Foreskin fibroblast (primary cell): ENCODE measurements at places on chromosomes 2 and 18.

GRCh38 chr18:32257084-32257785, 67.4 kb downstream of the MEP1B start:
- no peak for DNase-seq

DNA sequence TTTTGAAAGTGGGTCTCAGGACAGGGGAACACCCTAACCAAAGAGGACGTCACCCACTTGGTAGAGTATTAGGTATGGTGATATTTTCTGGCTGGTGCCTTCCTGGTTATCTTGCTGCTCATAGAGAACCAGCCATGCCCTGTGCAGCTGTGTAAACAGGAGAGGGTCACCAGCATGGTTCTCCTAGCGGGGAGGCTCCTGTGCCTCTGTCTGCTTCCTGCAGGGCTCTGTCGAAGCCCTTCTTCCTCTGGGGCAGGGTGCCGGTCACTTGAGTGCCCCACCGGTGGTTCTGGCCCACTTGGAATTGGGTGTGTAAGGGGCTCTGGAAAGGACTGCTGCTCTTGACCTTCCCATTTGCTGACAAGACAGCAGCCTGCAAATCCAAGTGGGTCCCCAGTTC, 131.6 kb upstream of the MSH6 start:
- no peak for DNase-seq

DNA sequence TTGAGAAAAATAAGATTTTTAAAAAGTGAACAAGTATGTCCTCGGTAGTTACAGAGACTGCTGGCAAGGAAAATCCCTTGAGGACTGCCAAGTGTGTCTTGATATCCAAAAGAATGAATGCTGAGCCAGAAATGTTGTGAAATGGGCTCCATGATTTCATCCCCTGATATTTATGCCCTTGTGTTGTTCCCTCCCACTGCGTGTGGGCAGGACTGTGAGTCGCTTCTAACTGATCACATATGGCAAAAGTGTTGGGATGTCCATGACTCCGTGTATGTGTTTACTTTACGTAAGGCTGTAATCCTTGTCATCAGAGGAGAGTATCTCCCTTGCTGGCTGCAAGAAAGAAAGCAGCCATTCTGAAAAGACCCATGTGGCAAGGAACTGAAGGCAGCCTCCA, 285.1 kb downstream of the SS18 start:
- peak; percentile 98 for DNase-seq

DNA sequence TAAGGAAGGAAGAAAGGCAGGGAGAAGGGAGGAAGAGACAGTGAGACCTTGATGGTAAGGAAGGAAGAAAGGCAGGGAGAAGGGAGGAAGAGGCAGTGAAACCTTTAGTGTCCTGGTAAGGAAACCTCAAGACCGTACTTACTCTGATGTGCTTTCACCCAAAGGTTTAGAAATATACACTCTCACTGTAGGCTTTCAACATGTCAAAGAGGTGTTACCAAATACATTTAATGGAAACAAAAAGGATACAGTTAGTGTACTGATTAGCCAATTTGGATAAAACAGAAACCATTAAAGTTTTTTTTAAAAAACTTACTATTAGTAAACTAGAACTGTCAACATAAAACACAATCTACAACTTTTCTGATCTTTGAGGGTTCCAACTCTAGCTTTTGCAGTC, 7.1 kb downstream of the FBXO15 start:
- DNase-seq: no peak

DNA sequence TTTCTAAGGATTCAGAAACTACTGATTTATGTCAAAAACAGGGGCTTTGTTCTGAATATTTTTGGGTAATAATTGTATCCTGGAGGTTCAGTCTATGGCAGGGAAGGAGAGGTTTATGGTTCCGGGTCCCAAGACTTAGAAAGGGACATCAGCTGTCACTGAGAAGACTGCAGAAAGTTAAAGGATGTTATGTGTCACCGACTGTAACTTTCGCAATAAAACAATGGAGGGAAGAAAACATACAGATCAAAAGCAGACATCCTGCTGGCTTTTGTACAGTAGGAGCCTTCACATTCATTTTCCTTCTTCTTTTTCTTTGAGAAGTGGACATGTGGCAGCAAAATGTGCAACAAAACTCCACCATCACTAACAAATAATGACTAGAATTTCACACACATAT, 900.7 kb upstream of the SOX11 start:
- no peak for DNase-seq

- DNase-seq: no peak
Measured at GRCh38 chr2:113720167-113720566, 36.3 kb downstream of the SLC35F5 start.

GRCh38 chr2:104853534-104854497, at the start of gene POU3F3:
Gene POU3F3, plus strand, starts transcription at chr2:104854115. Its CDS starts 1,396 bp downstream, at chr2:104855511.
- DNase-seq: peak; percentile 21

GRCh38 chr2:164542581-164543021, 78.7 kb downstream of the GRB14 start:
- DNase-seq: peak; percentile 7
